ENCODE measurements at places on chromosomes 6 and 20.
A peak's percentile ranks its signal among the peaks of the same experiment; 100 is the strongest.

GRCh38 chr6:40344566-40345167 is 242.5 kb downstream of the LRFN2 start:
- no peak for DNase-seq

DNA sequence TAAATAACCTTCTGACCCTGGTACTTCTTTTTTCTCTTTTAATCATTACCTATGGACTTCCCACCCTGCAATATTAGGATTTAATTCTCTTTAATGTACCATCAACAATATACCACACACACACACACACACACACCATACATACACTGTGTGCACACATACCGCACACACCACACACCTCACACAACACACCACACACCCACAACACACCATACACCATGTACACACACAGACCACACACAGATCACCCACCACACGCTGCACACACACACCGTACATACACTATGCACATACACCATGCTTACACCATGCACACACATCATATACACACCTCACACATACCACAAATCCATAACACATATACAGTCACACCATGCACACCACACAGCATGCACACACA is 57.4 kb upstream of the MAP3K4 start:
- DNase-seq = no peak

DNA sequence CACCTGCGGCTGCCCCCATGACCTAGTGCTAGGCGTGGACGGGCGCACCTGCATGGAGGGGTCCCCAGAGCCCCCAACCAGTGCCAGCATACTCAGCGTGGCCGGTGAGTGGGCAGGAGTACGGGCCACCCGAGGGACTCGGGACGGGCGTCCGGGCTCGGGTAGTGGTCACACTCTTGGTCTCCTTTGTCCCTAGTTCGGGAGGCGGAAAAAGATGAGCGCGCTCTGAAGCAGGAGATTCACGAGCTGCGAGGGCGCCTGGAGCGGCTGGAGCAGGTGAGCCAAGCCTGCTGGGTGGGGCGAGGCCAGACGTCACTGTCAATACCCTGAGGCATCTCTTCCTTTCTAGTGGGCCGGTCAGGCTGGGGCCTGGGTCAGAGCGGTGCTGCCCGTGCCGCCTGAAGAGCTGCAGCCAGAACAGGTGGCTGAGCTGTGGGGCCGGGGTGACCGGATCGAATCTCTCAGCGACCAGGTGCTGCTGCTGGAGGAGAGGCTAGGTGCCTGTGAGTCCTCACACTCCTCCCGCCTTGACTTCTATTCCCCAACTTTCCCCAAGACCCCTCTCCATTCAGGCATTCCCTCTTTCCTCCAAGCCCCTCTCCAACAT is 2.9 kb downstream of the EGFL8 start:
- no peak for DNase-seq

- no peak for DNase-seq
These were observed 532.8 kb downstream of the GRIK2 start for GRCh38 chr6:101926149-101926925.

DNA sequence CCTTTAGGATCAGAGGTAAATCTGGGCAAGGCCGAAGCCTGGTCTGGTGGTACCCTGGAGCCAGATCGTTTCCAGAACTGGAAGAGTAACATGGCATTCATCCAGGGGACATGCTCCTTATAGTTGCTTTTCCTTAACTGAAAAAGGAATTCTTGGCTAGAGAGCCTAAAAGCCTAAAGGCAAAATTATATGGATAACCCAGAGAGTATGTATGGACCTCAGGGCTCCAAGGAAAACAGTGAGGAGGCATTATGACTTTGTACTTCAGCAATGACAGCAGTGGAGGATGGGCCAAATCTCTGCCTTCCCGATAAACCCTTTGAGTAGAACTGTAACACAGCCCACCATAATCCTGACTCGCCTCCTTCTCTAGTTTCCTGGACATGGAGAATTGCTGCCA is 29.3 kb downstream of the ARHGAP18 start:
- DNase-seq = no peak

DNA sequence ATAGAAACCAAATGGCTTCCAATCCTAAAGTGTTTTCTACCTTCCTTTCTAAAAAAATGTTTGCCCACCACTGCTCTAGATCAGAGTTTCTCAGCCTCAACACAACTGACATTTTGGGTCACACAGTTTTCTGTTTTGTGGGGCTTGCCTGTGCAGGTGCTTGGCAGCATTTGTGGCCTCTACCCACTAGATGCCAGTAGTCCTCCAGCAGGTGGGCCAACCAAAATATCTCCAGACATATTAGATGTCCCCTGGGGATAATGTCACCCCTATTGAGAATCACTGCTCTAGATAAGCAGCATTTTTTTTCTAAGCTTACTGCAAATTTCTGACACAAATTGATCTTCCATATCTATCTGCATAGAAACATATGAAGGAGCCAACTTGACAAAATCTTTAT is 26.3 kb upstream of the EPM2A start:
- DNase-seq = no peak

GRCh38 chr20:37276494-37277252 is 12.8 kb upstream of the MANBAL start:
- DNase-seq = peak; percentile 17

DNA sequence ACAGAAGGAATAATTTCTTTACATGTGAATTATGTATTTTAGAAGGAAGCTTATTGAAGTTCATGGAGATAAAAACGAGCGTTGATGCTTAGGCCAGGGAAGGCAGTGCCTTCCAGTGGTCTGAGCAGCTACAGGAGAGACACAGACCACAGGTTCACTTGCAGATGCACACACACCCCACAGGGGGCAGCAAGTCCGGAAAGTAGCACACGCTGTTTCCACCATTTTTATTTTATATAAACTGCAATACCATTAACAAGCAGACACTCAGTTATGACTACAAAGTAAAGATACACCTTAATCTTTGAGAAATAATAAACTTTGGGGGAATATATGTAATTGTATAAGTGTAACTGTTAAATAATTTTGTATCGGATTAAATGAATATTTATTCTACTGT is 13.5 kb upstream of the DACT2 start:
- no peak for DNase-seq

DNA sequence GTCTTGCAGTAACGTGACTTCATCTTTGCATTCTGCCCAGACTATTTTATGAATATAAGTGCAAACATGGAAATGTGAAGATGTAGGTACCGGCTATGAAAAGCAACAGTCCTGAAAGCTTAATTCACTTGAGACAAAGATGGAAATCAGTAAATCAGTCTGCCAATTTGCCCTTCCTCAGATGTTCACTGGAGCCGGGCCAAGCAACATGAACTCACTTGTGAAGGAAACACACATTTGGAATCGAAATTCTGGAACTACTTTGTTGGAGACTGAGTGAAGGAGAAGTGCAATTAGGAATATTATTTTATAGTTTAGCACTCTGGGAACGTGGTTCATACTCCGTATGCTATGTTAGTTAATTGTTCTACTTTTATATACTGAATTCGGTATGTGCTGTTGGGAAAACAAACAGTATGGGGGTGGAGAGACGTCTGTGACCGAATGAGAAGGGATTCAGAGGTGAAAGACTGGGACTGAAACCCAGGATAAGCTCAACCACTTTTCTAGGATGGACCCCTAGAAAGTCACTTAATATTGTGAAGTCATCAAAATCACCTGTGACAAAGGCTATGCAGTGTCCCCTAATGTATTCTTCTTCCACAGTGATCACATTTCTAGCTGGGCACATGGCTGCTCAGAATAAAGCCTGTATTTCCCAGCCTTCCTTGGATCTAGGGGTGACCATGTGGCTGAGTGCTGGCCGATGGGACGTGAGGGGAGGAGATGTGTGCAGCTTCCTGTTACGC is 95.5 kb downstream of the PREX1 start:
- DNase-seq = no peak

- DNase-seq = no peak
These were observed 129.4 kb downstream of the MAP7 start for GRCh38 chr6:136420853-136421252.

DNA sequence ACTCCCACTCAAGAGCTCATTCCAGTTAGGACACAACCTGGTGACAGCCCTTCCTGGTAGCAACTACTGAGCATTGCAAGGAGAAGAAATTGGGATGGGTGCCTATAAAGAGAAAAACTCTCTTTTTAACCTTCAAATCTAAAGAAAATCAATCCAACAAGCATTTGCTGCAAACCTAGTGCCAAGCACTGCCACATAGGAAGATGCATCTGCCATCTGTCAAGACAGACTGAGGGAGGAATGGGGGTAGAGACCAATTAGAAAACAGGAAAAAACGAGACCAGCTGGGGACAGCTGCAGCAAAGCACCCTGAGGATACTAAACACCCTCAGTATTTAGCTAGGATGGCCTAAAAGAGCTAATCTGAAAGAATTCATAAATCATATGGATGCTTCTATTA is 27.9 kb downstream of the HLA-DMB start:
- DNase-seq = no peak

- DNase-seq = no peak
These were observed 45.3 kb upstream of the FAM50B start for GRCh38 chr6:3803627-3804468.

DNA sequence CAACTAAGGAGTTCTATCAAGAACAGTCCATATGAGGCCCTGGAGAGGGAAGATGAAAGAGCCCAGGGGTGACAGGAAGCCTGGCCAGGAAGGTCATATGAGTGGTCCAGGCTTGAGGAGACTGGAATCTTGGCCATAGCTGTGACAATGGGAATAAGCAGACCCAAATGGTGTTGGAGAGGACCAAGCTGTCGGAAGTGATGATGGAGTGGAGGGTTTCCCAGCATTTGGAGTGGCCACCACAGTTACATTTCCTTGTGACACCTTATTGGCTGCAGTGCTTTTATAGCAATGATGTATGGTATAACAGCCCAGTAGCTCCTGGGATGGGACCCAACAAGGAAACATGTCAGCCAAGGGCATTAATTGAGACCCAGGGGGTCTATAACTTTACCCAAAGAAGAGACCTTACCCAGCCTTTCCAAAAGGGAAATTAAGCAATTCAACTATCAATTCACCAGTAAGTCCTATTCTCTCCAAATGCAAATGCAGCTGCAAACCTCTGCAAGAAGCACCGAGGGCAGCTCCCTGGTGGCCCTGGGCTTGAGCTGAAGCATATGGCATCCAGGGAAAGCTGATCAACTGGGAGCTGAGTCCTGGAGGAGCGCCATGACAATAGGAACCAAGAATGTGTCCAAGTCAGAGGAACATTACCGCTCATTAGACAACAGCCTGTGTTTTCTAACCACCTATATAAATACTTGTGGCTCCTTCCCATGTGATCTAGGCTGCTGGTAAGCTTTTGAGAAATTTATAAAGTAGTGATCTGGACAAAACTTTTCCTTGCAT is 219.4 kb downstream of the SOD2 start:
- DNase-seq = no peak

GRCh38 chr6:32625137-32625536 is 12.1 kb upstream of the HLA-DQA1 start:
- no peak for DNase-seq

DNA sequence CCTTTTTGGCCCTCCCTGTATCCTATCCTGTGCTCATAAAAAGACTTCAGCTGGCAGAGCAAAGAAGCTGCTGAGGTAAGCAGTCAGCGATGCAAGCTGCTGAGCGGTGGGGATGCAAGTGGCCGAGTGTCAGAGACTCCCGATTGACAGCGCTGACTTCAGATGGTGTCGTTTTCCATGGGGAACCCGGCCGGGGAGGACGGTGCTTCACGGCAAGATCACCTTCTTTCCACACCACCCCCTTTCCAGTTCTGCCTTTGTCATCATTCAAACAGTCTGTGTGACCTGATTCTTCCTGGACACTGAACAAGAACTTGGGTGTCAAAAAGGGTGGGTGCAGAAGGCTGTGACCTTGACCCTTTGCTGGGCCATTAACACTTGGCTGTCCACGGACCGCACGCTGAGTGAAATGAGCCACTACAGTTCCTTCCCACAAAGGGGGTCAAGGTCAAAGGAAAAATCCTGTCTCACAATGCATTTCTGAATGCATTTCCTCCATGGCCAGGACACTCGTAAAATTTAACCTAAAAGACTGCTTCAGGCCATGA is 52.9 kb upstream of the UNC93A start:
- DNase-seq = no peak

GRCh38 chr6:111846066-111846465 is 27.2 kb downstream of the FYN start:
- no peak for DNase-seq

DNA sequence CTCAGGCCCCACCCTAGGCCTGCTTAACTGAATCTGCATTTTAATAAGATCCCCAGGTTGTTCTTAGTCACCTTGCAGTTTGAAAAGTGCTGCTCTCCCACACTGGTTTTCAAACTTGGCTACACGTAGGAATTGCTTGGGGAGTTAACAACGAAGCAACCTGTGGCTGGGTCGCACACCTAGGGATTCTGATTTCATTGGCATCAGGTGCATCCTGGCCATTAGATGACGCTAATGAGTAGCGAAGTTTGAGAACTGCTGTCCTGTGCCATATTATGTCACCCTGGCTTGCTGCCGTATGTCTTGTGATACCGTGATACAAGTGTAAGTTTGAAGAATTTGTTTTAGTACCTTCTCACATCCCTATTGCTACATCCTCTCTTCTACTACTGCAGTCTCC is 28.2 kb upstream of the FUCA2 start:
- DNase-seq = no peak

DNA sequence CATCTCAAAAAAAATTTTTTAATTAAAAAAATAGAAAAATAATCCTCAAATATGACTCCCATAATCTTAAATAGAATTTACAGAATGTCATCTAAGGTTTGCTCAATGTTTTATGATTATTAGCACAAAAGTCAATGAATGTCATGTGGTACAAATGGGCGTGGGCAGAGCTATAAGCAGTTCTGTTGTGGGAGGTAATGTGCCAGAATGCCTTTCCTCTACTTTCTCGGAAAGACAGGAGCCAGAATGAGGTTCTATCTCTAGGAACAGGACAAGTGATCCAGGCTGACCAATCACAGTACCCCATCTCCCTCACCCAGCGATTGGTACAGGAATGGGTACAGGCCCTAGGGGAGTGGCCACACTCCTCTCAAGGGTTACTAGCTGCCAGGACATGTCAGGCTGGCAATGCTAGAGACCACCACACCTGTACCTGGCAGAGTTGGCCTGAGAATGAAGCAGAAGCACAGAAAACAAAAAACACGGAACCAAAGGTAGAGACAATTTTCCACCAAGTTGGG is 15.1 kb downstream of the RALGAPA2 start:
- no peak for DNase-seq

DNA sequence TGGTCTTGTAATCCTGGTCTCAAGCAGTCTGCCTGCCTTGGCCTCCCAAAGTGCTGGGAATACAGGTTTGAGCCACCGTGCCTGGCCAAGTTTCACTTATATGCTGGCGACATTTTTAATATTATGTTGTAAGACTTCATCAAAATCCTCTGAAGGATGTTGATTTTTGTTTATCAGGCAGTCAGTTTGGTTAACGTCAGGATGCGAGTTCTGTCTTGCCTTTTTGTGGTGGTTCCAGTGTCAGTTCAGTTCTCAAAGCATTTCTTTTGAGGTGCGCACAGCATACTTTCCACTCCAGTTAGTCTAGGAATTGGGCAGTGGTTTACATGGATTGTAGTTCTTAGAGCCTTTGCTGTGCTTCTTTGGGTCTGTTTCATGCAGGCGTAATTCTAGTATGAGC is 24.9 kb downstream of the SCAF8 start:
- DNase-seq = no peak

- DNase-seq = peak; percentile 27
These were observed 868 bp downstream of the MC3R start for GRCh38 chr20:56249244-56249955.

GRCh38 chr6:33075208-33075567 is 602 bp upstream of the HLA-DPB1 start:
- DNase-seq = no peak
